Left ventricle myocardium superior (tissue), 1 donor: ENCODE measurements at places on chromosomes 7 and 10.

DNA sequence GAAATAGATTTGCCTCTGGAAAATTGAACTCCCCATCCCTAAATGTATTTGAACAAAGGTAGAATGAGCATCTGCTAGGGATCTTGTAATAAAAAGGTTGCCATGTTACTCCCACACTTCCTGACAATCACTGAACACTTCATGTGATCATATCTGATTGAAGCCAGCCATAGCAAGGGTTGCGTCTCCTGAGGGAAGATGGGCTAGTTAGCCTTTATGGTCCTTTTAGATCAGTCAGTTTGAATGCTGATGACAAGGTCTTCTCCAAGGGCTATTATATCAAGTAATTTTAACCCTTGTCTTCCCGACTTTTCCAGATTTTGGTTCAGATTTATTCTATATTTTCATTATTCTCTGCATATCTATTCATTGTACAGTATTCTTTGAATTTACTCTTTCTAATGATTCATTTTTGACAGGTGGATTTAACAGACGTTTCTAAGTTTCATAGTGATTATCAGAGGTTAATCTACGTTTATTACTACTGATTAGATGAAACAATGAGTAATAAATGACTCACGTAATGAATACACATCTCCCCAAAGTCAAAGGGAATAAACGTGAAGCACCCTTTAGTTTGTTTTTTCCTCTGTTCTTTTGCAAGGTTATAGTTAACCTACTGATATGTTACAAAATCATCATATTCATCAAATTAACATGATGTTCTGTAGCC is 28.1 kb downstream of the CSGALNACT2 start:
- DNase-seq = no peak

DNA sequence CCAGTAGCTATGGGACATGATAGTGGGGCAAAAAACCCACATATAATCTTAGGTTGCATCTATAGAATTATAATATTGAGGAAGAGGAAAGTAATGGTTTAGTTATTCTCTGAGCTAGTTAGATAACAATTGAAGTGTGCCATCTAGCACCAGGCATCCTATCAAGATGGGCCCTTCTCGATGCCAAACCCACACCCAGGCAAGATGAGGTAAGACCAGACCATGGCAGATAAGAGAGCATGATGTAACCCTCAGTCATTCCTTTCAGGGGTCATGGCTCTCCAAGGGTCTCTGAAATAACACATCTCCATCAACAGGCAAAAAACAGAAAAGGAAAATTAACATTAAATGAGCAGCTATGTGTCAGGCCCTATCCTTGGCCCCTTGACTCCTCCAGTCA is 128.7 kb downstream of the SH3PXD2A start:
- DNase-seq = no peak

DNA sequence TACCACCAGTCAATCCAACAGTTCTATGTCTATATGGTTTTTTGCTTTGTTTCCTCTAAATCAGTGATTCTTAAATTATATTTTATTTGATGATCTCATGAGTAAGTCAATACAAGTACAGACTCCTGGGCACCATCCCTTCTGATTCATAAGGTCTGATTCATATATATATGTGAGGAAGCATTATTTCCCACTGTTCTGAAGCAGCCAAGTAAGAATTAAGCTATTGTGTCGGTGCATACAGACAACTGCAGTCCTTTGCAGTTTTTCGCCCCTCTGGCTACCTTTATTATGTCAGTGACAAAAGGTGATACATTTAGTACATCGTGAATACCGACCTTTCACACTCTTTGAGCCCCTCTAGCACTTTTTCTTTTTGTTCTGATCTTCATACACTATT is 1079.6 kb upstream of the C7orf33 start:
- no peak for DNase-seq

DNA sequence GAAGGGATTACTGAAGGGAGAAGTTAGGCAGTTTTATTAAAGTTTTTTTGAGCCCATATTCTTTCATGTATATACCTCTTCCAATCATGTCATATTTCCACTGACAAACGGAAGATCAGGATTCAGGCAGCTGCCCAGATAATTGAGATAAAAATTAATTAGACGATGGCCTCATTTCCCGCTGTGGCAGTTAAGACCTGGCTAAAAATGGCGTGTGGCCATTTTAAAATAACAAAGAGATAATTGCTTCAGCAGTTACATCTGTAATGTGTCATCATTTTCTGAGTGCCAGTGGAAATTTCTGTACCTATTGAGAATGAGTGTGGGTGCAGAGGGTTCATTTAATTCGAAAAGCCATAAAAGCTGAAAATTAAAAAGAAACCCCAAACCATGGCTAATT is 215.1 kb downstream of the STK31 start:
- no peak for DNase-seq

GRCh38 chr10:7075110-7075509 is 335.7 kb downstream of the SFMBT2 start:
- no peak for DNase-seq

GRCh38 chr10:24324651-24325050 is 115.7 kb downstream of the KIAA1217 start:
- DNase-seq = no peak

GRCh38 chr7:151174246-151175046 is 7.0 kb upstream of the GBX1 start:
- peak; percentile 52 for DNase-seq

GRCh38 chr10:130361351-130362105 is 225.3 kb downstream of the GLRX3 start:
- DNase-seq = no peak

GRCh38 chr7:2354939-2355704 is 495 bp downstream of the EIF3B start:
- DNase-seq = peak; percentile 39

- no peak for DNase-seq
These were observed 696.7 kb upstream of the CELF2 start for GRCh38 chr10:10320956-10321355.

DNA sequence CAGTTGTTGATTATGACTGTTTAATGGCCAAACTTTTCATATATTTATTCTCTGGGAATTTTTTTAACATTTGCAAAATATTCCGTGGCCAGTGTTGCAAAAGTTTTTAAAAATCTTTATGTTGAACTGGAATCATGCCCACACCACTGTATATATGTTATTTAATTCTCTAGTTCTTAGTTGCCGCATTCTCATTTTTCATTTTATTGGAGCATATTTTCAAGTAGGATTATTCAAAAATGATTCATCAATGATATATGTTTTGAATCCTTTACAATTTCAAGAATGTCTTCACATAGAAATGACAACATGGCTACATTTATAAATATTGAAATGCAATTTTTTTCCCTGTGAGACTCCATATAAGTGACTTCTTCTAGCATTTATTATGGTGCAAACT is 188.6 kb upstream of the LRRTM3 start:
- DNase-seq = no peak

DNA sequence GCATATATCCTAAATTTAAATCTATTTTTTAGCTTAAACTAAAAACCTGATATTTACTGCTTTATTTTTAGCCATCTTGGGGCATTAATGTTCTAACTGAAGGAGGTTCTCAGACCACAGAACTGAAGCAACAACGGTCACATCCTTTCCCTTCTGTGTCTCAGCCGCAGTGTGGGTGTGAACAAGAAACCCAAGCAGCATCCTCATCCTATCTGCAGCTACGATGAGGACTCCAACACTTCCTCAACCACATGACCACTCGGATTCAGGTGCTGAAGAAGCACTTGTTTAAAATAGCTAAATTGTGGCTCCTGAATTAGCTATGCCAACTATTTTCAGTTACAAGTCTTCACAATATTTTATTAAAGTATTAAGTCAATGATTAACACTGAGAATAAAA is 5.3 kb downstream of the ESYT2 start:
- DNase-seq = no peak

GRCh38 chr7:81002421-81002820 is 83.6 kb upstream of the SEMA3C start:
- DNase-seq = no peak

DNA sequence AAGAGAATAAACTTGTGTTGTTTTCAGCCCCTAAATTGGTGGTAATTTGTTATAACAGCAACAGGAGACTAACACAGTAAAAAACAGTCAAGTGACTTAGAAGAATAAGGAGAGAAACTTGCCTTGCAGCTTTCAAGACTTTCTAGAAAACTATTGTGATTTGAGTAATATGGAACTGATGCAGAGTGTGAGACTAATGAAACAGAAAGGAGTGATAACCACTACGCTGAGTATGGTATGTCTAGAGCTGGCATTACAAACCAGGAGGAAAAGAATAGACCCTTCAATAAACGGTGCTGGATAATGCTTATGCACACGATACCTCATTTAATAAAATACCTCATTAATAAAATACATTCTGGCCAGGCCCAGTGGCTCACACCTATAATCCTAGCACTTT is 99.9 kb downstream of the CREM start:
- no peak for DNase-seq

GRCh38 chr7:35900651-35901050 is 99.8 kb downstream of the SEPTIN7 start:
- DNase-seq = no peak

DNA sequence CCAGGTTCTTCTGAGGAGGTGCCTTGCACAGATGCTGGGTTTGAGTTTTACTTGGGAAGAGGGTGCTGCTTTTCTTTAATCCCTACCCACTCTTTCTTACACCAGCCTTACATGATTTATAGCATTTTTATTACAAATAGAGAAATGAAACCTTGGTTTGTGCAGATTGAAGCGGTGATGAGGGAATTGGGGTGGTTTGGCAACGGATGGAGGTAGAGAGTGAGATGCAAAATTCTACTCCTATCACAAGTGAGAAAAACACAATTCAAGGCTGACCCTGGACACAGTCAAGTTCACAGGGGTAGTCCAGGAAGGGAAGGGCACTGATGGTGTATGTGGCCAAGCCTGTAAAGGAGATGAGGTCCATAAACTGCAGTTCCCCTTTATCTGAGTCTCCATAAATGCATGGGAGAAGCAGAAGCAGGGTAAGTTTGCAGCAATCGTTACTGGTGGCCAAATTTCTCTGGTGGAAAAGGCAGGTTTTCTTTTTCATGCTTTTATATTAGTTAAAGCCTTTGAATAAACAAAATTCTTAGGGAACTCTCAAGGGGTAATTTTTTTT is 214.3 kb downstream of the JAZF1 start:
- DNase-seq = no peak

DNA sequence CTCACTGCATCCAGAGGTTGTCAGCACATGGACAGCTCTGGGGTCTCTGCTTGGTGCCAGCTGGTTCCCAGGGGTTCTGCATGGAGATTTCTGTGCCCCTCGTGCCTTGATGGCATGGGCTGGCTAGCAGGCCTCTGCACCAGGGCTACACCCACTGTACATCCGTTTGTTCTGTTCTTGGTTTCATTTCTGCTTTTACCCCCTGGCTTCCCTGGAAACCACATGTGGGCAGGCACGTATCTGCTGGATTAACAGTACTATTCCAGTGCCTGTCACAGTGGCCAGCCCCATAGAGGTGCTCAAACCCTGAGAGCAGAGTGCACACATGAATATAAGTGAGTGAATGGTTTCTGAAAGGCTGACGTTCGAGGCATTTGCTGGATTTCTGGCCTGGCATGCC is 207.2 kb upstream of the GPR26 start:
- DNase-seq = no peak

DNA sequence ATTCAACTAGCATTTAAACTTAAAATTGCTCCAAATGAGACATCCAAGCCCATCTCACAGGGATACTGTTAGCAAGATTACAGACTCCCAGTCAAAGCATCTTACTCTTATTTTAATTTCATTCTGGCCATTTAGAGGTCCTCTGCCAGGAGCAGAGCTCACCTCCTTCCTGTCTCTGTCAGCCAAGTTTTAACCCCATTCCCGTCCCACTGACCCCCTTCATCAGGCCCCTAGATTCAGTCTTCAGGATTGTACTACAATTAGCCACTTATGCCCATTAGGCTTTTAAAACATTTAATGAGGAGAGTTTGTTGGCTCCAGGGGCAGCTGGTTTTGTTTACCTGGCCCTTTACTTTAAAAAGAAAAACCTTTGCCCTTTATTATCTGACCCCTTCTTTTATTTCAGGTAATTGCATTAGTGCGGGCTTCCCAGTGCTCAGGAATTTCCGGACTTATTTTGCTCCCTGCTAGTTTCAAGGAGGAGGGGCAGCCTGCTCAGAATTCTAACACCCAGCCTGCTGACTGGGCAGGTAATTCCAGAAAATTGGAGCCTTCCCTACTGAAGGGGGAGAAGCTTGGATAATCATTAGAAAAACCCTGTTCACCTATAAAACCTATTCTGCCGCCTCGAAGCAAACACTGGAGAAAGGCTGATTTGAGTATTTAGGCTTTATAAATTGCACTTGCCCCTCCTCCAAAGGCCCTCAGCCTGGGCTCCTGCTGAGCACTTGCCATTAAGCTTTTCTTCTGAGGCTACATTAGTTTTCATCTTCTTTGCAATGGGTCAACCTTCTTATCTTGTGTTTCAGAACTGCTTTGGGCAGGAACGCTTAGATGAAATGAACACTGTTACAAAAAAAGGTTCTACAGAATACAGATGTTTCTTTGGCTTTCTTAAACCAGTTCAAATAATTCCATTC is 200.5 kb upstream of the HPS1 start:
- DNase-seq = no peak

DNA sequence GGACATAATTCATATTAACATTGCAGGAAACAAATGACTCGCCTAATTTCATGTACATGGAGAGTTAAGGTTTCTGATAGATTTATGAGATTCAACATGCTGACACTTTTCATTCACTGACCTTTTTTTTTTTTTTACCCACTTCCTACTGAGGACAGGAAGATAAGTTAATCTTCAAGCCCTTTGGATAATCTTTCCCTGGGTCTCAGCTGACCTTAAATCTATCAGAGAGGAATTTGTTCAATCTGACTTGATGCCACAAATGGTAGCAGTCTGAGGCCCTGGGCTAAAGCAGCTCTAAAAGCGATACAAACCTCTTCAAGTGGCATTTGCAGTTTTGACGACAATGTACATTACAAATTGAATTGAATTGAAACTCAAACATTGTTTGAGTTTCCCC is 493.3 kb upstream of the SORCS1 start:
- no peak for DNase-seq

GRCh38 chr10:116055252-116055916 is 217.6 kb downstream of the GFRA1 start:
- DNase-seq = peak; percentile 57

DNA sequence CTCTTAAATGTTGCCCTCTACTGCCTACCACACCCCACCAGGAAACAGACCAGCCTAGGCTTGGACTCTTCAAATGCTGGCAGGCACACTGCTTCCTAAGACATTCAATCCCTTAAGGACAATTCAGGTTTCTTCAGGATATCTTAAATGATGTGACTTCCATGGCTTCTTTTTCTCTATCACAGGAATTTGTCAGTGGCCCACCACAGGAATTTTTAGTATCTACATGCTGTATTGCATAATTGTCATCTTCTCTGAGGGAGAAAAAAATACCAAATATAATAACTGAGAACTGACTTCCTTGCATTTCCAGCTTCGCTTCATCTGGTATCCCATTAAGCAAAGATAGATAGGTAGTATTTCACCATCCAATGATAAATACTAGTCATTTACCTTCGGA is 129.3 kb downstream of the WNT2 start:
- no peak for DNase-seq

DNA sequence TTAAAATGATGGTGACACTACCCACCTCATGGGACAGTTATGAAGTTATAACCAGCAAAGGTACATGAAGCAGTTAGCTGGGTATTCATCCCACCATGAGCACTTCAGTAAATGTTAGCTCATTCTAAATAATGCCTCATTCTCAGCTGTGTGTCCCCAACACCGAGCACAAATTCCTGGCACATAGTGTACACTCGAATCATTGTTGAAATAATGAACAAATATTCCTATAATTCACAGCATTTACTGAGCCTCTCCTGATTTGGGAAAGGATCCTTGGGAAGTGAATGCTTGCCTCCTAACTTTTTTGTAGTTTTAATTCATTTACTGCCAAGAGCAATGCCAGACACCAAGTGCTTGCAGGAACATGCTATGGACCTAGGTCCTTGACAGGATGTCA is 235.2 kb downstream of the DGKI start:
- no peak for DNase-seq
